Neural crest cell (in vitro differentiated cells): ENCODE measurements at places on chromosomes 13 and 19. TPM values are rescaled to one million over a fixed set of nuclear protein-coding genes. Genes with fewer than 3 reads are reported as not detected.

DNA sequence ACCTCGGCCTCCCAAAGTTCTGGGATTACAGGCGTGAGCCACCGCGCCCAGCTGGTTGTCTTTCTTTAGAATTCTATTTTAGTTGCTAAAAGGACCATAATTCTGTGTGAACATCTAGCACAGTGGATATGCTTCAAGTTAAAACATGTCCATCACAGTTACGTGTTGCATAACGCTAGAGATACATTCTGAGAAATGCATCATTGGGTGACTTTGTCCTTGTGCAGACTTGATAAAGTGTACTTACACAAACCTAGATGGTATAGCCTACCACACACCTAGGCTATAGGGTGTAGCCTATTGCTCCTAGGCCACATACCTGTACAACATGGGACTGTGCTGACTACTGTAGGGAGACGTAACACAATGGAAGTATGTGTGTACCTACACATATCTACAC is 35.4 kb downstream of the DOCK9 start:
- DNase-seq = no peak

DNA sequence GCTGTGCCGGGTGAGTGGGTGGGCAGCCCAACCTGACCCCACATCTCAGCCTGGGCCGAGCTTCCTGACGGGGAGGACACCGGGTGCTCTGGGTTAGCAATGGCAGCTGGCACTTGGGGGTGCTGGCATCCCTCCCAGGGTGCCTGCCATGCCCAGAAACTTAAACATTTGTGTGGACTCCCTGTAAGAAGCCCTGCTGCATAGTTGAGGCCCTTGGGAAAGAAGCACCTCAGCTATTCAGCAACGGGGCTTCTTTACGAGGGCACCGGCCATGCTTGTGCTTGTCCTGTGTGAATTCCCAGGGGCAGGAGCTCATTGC is 33.8 kb upstream of the MEDAG start:
- DNase-seq = no peak

DNA sequence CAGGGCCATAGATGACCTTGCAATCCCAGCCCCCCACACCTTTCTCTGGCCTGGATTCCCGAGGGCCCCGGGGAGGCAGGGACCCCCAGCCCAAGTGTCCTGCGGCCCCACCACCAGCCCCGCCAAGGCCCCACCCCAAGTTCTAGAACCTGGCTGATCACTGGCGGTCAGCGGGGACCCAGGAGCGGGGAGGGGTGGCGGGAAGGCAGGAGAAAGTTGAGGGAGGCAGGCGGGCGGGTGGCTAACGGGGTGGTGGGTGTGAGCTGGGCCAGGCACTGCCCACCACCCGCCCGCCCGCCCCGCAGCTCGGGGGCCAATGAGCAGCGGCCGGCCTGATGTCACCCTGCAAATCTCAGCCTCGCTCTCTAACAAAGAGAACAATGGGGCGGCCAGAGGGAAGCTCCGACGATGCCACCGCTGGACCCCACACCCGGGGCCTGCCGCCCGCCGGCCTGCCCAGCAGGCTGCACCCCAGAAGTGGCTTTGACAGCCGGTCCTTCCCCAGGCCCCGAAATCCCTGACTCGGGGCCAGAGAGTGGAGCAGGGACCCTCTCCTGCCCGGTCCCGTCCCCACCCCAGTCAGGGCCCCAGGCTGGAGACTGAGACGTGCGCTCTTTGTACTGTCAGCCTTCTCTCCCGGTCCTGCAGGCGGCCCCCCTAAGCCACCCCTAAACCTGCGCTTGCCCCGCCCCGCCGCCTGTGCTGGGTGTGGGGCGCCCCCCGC is 1.6 kb downstream of the MEX3D start:
- DNase-seq = peak; percentile 67

DNA sequence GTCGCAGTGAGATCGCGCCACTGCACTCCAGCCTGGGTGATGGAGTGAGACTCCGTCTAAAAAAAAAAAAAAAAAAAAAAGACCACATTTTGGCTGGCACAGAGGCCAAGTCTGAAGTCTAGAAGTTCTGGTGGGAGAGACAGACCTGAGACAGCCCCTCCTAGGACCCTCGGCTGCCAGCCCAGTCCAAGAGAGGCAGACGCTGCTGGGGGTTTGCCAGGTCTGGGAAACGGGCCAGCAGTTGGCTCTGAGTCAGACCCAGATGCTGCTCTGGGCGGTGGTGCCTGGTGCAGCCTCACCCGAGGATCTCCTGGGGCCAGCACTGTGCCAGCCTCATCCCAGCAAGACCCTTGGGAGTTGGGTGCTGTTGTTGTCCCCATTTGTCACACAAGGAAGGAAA is 5.8 kb downstream of the FCHO1 start:
- no peak for DNase-seq

GRCh38 chr13:87837946-87838345 is 166.8 kb downstream of the SLITRK5 start:
- no peak for DNase-seq

DNA sequence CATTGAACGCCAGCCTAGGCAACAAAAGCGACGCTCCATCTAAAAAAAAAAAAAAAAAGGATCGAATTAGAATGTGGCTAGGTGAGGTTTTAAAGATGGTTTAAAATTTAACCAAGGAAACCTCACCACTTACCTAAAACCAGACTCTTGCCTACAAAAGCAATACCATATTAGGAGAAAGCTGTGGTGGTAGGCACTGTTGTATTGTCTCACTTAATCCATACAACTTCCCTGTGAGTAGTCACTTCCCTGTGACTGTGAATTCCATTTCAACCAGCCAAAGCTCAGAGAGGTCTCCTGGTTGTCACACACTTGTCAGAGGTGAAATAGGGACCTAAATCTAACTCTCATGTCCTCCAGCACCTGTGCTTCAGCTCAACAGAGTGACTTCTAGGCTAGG is 15.4 kb downstream of the SHISA2 start:
- no peak for DNase-seq

DNA sequence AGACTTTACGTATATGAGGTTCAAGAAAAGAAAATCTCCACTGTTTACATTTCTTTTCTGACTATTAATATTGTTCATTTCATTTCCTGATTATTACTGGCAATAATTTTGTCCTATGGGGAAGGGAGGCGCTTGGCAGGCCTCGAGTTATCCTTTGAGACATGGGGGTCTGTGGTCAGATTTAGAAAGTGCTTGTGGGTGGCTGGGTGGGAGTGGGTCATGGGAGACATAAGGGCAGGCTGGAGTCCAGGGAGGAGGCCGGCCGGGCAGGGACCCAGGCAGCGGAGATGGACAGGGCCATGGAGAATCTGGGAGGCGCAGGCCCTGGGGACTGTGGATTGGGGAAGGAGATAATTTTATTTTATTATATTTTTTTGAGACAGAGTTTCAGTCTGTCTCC is 40.1 kb downstream of the LTBP4 start:
- no peak for DNase-seq

DNA sequence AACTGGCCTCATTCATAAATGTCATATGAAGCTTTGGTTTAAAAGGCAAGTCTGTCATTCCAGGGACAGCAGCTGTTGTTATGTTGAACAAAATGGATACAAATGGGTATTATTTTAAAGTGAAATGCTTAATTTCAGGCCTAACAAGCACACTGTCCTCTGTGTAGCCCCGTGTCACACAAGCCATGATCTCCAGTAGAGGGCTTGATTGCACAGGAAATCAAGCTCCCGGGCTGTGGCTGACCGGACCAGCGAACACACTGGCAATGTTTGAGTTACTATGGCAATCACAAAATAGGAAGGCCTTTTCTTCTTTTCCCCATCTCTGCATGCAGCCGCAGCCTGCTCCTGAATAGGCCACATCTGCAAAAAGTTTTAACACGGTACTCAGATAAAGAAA is 64.0 kb upstream of the GSX1 start:
- DNase-seq = peak; percentile 36

Gene AMER2
- total RNA-seq = 3.9 and 4.1 TPM in 2 replicates

GRCh38 chr13:51714663-51715168 is 89.2 kb downstream of the DHRS12 start:
- no peak for DNase-seq

Gene PSG6
- not detected in 2 replicates for total RNA-seq

DNA sequence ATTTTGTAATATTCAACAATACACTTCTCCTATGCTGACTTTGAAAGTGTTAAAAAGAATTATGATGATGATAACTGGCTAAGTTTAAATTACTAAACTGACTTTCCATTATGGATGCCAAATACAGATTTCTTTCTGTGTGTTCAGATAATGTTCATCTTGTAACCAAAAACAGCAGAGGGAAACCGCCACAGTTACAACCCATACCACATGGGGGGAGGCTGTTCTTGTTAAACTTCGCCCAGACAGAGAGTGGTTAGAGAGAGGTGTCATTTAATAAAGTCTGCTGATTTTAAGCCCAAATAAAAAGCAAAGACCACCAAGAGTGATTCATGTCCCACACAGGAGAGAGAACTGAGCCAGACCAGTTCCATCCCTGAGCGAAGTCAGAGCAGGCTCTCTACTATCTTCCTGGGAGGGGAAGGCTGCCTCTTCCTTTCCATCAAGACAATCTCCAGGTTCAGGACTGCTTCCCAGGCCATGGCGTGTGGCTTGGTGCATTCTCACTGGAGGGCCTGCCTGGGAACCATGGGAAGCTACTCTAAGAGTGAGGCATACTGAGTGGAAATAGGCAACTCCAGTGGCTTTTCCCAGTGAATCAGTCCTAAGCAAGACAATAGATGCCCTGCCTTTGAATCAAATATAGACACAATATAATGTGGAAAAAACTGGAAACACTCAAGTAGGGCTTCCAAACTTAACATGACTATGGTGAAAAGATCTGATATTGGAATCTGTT is 18.2 kb downstream of the EFNB2 start:
- DNase-seq = no peak

DNA sequence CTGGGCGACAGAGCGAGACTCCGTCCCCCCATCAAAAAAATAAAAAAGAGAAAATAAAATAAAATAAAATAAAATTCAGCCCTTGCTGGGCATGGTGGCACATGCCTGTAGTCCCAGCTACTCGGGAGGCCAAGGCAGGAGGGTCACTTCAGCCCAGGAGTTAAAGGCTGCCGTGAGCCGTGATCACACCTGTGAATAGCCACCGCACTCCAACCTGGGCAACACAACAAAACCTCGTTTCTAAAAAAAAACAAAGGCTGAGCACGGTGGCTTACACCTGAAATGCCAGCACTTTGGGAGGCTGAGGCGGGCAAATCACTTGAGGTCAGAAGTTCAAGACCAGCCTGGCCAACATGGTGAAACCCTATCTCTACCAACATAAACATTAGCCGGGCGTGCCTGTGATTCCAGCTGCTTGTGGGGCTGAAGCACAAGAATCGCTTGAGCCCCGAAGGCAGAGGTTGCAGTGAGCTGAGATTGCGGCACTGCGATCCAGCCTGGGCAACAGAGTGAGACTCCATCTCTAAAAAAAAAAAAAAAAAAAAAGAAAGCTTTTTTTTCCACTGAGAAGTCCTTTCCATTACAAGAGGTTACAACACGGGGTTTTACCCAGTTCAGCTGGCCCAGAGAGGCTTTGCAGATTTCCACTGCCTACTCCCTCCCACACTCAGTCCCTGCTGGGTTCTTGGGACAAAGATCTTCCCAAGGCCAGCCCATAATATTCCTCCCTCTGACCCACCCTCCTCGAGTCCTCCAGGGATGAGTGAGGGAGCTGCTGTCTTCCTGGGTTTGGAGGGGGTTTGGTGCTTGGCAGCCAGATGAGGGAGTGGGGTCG is 6.4 kb downstream of the ANGPTL4 start:
- no peak for DNase-seq

- no peak for DNase-seq
Measured at GRCh38 chr19:937259-937694, 11.4 kb downstream of the ARID3A start.

DNA sequence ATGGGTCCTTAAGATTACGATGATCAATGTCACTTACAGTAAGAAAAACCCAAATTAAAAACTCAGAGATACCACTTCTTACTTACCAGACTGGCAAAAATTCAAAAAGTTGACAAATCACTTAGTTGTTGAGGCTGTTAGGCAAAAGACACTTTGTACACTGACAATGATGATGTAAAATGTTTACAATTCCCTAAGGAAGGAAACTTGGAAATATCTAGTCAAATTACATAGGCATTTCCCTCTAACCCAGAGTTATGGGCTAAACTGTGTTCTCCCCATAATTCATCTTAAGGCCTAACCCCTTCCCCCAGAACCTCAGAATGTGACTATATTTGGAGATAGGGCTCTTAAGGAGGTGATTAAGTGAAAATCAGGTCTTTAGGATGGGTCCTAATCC is 12.0 kb downstream of the TGDS start:
- no peak for DNase-seq

DNA sequence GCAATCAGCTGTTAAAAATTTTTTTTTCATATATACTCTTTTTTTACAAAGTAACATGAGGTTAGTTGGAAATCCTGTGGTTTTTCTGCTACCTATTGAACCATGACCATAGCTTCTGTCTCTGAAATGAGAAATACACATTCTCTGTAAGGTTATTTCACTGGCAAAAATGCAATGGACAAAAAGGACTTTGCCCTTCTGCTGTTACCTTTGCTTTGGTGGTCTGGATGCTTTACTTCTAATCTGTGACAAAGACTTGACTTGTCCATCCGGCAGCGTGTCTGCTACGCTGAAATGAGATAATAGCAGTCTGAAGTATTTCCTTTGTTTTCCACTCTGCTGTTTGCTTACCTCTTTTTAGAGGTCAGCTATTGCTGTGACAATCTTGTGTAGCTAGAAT is 412.8 kb downstream of the SLITRK6 start:
- no peak for DNase-seq

GRCh38 chr19:56987184-56987583 is 132.6 kb upstream of the USP29 start:
- DNase-seq = no peak

- no peak for DNase-seq
Measured at GRCh38 chr13:45396533-45397095, 21.6 kb downstream of the SLC25A30 start.

- peak; percentile 72 for DNase-seq
Measured at GRCh38 chr13:114064450-114065140, 67.8 kb downstream of the RASA3 start.

Gene PIAS4
- 49.6 and 58.8 TPM in 2 replicates for total RNA-seq

Gene FAM83E
- total RNA-seq = 5.9 and 6.1 TPM in 2 replicates

GRCh38 chr13:99258946-99259345 is 767 bp upstream of the GPR18 start:
- no peak for DNase-seq

DNA sequence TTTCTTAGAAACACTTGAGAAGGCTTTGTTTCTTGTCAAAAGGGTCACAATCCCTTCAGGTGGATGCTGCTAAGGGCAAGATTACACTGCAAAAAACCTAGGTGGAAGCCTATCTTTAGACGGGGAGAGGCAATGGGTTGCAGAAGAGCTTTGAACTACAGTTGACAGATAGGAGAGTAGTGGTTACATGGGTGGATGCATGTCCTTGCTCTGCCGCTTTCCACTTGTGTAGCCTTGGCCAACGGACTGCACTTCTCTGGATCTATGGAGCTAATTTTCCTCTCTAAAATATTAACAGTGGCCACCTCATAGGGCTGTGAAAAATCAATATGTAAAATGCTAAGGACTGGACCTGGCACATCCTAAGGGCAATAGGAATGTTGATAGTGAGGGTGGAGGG is 980 bp downstream of the BCKDHA start:
- no peak for DNase-seq

GRCh38 chr19:1151037-1151724 is 22.9 kb downstream of the SBNO2 start:
- no peak for DNase-seq
